ENCODE measurements at places on chromosomes 4 and X. TPM values are rescaled to one million over a fixed set of nuclear protein-coding genes. Genes with fewer than 3 reads are reported as not detected.

The RIBC1 gene
- polyA plus RNA-seq = 0.70 TPM

- peak; percentile 70 for DNase-seq
Observed at GRCh38 chr4:8209181-8209874, 10.2 kb downstream of the SH3TC1 start.

The MAGEA11 gene
- 0.03 TPM for polyA plus RNA-seq

- DNase-seq = peak; percentile 90
Observed at GRCh38 chr4:139665690-139666529, at the start of gene MGST2. MGST2 (plus strand) TSS chr4:139665819; CDS start chr4:139666020, 201 bp downstream.

DNA sequence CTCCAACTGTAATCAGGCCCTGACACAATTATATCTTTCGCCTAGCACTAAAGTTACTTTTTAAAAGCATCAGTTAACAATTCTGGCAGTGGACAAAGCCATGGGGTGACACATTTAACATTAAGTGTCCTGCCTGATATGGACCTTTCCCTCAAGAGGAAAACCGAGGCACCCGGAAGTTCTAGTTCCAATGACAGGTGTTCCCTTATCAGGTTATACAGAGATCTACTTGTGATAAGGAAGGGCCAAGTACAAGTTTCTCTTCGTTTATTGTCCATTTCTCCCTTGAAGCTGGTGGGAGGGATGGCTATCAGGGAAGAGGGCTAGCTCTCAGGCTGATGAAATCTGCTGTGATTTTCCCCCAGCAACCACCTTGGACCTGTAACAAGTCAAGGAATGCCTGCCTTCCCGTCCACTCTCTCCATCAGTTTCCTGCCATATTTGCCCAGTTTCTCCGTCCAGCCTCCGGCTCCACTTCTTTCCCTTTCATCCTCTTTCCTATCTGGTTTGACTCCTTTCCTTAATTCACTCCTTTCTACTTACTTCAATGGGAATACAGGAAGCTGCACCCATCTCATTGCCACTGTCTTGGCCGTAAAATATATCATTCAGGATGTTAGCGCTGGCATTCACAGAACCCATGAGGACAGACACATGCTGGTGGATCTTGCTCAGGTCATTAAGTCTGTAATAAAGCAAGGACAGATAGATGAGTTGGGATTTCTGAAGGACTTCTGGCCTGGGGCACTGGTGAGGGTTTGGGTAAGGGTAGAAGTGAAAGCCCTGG is 95.0 kb downstream of the DGKK start:
- DNase-seq = no peak

Measured in spleen (tissue), 13 donors.